ENCODE measurements at places on chromosomes 2 and 18.

DNA sequence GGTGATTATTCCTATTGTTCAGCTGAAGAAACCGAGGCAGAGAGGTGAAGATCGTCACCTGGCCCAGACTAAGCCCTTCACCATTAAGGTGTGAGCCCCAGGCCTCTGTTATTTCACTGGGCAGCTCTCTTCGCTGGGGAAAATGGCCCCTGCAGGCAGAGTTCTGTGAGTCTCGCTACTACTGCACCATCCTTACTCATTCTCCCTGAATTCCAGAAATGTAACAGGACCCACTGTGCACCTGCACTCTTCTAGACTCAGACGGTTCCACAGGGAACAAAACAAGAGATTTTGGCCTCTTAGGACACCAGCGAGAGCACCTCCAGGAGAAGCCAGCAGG lies 147.7 kb upstream of the GLI2 start:
- DNase-seq: no peak

DNA sequence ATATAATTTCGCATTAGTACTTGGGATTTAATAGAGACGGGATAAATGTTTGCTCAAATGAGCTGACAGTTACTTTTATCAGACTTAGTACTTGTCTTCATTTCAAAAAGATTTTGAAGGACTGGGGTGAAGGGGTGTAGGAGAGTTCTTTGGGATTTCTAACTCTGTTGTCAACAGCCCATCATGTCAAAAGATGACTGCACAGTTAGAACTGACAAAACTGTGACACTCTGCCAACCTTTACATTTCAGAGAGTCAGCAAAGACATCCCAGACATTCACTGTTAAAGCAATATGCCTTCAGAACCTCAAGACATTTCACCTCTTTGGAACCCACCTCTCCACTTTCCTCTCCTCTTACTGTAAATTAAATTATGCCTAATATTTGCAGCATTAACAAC lies 285.4 kb upstream of the SPHKAP start:
- DNase-seq: no peak

GRCh38 chr2:105121434-105121833 lies 83.6 kb downstream of the MRPS9 start:
- DNase-seq: no peak

DNA sequence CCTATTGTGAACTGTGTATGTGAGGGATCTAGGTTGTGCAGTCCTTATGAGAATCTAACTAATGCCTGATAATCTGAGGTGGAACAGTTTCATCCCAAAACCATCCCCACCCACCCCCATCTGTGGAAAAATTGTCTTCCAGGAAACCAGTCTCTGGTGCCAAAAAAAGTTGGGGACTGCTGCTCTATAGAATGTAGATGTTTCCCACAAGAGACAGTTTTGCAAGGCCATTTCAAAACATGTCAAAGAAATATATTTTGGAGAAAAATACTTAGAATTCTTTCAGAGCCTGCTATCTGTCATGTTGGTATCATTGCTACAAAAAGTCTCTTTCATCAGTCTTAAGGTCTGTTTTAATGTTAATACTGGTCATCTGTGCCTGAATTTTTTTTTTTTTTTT lies 4.1 kb upstream of the SLC39A10 start:
- no peak for DNase-seq

DNA sequence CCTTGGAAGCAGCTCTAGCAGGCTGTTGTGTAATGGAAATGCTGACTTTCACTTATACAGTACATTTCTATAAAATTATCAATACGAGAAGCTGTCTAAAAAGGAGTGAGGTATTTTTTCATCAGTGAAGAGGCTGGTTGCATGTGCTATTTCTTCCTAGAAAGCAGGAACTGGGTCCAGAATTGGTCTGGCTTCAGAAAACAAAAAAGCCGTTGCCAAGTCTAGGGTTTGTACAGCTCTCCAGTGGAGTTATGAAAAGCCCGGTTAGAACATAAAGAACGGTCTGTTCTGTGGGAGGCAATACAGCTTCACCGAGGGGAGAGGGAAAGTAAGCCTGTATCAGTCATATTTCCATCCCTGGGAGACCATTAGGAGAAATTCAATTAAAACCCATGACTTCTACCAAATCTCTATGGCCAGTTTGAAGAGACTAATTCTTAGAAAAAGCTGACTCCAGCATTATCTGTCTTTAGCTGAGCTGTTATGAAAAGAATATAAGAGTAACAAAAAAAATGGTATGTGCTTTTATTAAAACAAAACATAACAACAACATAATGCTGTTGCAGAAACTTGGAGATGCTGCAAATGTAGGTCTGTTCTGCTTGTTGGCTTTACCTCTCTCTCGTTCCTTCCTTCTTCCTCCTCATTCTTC lies 217.0 kb downstream of the CMPK2 start:
- DNase-seq: no peak

DNA sequence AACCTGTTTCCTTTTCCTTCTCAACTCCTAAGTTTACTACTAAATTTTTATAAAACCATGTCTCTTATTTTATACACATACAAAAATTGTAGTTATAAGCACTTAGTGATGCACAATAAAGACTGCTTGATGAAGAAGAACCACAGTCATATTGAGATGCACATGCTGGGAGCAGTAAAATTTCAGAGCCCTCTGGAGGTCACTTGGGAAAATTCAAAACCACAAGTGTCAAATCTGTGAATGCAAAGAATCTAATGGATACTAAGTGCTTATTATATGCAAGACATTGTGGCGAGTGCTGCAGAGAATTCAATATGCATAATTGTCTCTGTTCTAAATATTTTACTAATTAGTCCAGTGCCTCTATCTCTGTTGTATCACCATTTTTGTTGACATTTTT lies 180.5 kb downstream of the VWC2L start:
- no peak for DNase-seq

- DNase-seq: peak; percentile 84
These were observed at the start of gene EGR4 for GRCh38 chr2:73293534-73294171. TSS of gene EGR4 (minus strand) at chr2:73293548. CDS start at chr2:73293317, 231 bp downstream.

DNA sequence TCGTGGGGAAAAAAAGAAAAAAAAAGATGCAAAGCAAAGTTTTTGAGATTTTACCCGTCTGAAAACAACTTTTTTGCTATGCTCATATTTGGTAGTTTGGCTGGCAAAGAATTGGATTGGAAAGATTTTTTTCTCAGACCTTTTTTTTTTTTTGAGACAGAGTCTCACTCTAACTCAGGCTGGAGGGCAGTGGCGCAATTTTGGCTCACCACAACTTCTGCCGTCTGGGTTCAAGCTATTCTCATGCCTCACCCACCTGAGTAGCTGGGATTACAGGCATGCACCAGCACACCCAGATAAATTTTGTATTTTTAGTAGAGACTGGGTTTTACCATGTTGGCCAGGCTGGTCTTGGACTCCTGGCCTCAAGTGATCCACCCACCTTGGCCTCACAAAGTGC lies 56.3 kb upstream of the TANC1 start:
- DNase-seq: no peak

DNA sequence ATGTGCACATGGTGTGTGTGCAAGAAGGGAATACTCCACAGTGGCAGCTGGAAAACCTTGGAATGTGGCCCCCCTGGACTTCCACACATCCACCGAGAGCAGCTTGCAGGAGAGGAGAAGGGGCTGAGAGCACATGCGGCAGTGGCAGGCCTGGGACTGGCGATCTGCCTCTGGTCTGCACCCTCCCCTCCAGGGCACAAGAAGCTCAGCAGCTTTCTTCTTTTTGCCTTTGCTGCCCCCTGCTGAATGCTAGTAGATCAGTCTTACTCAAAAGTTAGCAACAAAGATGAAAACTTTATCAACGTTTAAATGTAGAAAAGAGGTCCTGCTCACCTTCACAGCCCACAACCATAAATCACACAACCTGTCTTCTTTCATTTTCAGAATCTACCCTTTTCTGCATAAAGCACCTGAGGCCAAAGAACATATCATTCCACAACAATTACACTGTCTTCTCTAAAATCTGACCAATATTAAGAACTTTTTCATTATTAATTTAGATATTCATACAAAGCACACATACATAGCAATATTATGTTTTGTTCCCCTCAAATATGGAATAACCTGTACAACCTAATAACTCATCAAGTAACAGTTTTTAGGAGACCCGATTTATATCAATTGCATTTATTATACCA lies 34.6 kb downstream of the TGFBRAP1 start:
- DNase-seq: no peak

GRCh38 chr2:235463893-235464292 lies 29.9 kb upstream of the AGAP1 start:
- DNase-seq: no peak

- no peak for DNase-seq
These were observed 382.3 kb upstream of the CRIM1 start for GRCh38 chr2:35973132-35973736.

DNA sequence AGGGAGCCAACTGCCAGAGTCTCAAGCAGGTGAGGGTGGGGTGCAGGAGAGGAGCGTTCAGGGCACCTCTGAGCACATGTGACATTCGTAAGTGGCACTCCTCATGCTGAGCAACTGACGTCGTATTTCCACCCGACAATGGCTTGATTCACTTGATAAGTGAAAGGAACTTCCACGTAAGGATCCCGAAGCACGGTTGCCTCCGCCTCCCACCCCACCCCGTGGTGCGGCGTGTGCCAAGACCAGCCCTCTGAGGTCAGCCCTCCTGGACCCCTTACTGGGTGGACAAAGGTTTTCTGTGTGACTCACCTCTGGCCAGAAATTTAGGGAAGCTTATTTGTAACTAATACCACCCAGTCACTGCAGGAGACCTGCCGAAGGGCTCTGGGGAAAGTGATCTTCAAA lies 59.9 kb downstream of the AGAP1 start:
- no peak for DNase-seq

- peak; percentile 16 for DNase-seq
These were observed 167.1 kb downstream of the ZFP36L2 start for GRCh38 chr2:43059183-43059897.

- peak; percentile 29 for DNase-seq
These were observed 510.3 kb downstream of the RNF144A start for GRCh38 chr2:7427293-7428060.

- no peak for DNase-seq
These were observed 11.2 kb upstream of the WIPF1 start for GRCh38 chr2:174608866-174609214.

GRCh38 chr2:118981632-118982031 lies 39.6 kb downstream of the MARCO start:
- no peak for DNase-seq

DNA sequence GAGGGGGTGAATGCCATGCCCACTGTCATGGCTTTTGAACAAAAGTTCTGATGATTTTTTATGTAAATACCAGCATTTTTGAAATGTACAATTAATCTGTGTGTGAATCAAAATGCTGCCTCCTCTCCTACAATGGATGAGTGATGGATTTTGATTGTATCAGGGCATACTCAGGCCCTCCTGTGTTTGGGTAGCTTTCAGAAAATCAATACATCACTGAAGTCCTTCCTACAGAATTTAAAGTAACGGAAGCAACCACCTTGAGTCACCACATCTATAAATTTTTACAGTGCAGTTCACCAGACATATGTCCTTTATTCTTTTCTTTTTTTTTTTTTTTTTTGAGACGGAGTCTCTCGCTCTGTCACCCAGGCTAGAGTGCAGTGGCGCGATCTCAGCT lies 867.3 kb downstream of the EPHA4 start:
- no peak for DNase-seq

DNA sequence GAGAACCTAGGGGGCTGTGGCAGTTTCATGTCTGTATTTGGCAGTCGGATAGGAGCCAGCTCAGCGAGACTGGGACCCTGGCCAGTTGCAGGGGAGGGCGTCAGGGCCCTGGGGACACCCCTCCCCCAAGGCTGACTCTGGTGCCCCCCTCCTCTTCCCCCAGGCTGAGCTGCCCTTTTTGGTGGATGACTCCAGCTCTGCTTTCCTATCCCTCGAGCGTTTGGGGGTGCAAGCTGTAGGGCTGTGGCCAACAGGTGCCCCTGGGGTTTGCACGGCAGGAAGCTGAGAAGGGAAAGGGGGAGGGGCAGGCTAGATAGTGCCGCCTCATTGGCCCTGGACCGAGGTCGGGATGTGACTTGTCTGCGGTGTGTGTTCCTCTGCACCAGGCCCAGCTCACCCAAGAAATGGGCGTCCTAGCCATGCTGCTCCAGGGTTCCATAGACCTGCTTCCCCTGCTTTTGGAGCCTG lies 26.4 kb downstream of the SPEG start:
- no peak for DNase-seq

- no peak for DNase-seq
These were observed 18.5 kb upstream of the IGFBP5 start for GRCh38 chr2:216713691-216714336.

- DNase-seq: no peak
These were observed 73.9 kb downstream of the PRKRA start for GRCh38 chr2:178377046-178377445.

- DNase-seq: no peak
These were observed 14.8 kb upstream of the INHBB start for GRCh38 chr2:120330946-120331822.

GRCh38 chr2:129896226-129897100 lies 83.0 kb upstream of the RAB6C start:
- no peak for DNase-seq

DNA sequence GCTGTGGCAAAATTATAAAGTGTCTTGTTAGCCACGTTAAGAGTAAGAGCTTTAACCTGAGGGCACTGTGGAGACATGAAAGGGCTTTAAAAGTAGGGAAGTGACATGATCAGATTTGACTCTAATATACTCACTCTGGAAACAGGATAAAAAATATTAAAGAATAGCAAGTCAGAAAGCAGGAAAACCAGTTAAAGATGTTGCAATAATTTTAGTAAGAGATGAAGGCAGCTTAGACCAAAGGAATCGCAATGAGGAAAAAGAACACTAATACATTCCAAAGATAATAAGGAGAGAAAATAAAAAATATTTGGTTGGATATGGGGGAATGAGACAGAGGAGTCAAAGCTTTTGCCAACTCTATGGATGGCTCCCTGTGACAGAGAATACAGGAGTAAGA lies 183.8 kb downstream of the DYM start:
- no peak for DNase-seq

GRCh38 chr2:48397846-48398245 lies 132.1 kb upstream of the STON1 start:
- DNase-seq: no peak

DNA sequence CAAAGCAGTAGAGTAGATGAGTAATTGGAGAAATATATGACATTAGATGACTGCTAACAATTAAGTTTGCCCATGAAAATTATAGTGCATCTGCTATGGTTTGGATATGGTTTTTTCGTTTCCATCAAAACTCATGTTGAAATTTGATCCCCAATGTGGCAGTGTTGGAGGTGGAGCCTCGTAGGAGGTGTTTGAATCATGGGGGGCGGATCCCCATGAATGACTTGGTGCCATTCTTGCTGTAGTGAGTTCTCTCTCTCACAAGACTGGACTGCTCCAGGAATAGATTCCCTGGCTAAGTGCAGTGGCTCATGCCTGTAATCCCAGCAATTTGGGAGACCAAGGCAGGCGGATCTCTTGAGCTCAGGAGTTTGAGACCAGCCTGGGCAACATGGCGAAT lies 9.7 kb upstream of the CUL3 start:
- no peak for DNase-seq

Data from activated T-cell treated with anti-CD3 and anti-CD28 coated beads for 4 hours (primary cell).